Bronchial smooth muscle cell (primary cell): ENCODE measurements at places on chromosomes 6 and 20. TPM values are rescaled to one million over a fixed set of nuclear protein-coding genes. Genes with fewer than 3 reads are reported as not detected.

The ADGRB3 gene
- total RNA-seq = 0.16 TPM in 1 of 2 replicates, not detected in the other

The CNR1 gene
- under 0.01 TPM in 1 of 2 replicates, not detected in the other for total RNA-seq

The TMEM14A gene
- total RNA-seq = 28.9 and 34.7 TPM in 2 replicates

The RNF144B gene
- total RNA-seq = 0.79 and 1.0 TPM in 2 replicates

The PCSK2 gene
- total RNA-seq = not detected in 2 replicates

The GPX5 gene
- total RNA-seq = not detected in 2 replicates

The MRPL18 gene
- 47.1 and 55.8 TPM in 2 replicates for total RNA-seq

The ENPP5 gene
- total RNA-seq = under 0.01 TPM in 1 of 2 replicates, not detected in the other

The TMEM170B gene
- 0.32 and 0.34 TPM in 2 replicates for total RNA-seq

The FOXC1 gene
- 2.3 and 4.7 TPM in 2 replicates for total RNA-seq

The ASIP gene
- not detected in 2 replicates for total RNA-seq

The NFATC2 gene
- total RNA-seq = under 0.01 and 0.09 TPM in 2 replicates

The CLDN20 gene
- not detected in 2 replicates for total RNA-seq

The DEFB118 gene
- total RNA-seq = not detected in 2 replicates

The HDAC2 gene
- total RNA-seq = 49.6 and 69.3 TPM in 2 replicates

The EPB41L1 gene
- total RNA-seq = 12.0 and 12.4 TPM in 2 replicates

The TCF15 gene
- under 0.01 TPM in 1 of 2 replicates, not detected in the other for total RNA-seq

The HDGFL1 gene
- total RNA-seq = not detected in 2 replicates

The FLRT3 gene
- 1.6 and 3.8 TPM in 2 replicates for total RNA-seq

The COL10A1 gene
- total RNA-seq = 0.16 TPM in 1 of 2 replicates, not detected in the other

The HSPA1L gene
- total RNA-seq = 1.7 and 2.3 TPM in 2 replicates

The LY6G6F gene
- not detected in 2 replicates for total RNA-seq

The UNC93A gene
- not detected in 2 replicates for total RNA-seq

The C20orf204 gene
- 0.47 and 0.60 TPM in 2 replicates for total RNA-seq
